ENCODE measurements at places on chromosomes 6 and 20.

DNA sequence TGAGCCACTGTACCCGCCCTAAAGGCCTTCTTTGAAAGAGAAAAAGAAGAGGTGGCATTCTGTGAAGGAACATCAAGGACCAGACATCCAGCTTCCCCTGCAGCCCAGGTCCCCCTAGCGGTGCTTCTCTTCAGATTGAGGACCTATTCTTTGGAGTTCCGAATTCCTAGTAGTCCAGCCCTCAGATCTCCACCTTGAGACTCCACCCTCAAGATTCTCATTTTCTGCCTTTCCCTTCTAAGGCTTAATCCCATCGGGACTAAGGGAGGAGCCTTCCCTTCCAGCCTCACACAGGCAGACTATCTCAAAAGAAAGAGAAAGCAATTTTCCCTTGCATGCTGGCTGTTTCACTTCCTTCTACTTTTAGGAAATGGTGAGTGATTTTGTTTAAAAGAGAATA is 32.5 kb downstream of the MUC22 start:
- no peak for DNase-seq

DNA sequence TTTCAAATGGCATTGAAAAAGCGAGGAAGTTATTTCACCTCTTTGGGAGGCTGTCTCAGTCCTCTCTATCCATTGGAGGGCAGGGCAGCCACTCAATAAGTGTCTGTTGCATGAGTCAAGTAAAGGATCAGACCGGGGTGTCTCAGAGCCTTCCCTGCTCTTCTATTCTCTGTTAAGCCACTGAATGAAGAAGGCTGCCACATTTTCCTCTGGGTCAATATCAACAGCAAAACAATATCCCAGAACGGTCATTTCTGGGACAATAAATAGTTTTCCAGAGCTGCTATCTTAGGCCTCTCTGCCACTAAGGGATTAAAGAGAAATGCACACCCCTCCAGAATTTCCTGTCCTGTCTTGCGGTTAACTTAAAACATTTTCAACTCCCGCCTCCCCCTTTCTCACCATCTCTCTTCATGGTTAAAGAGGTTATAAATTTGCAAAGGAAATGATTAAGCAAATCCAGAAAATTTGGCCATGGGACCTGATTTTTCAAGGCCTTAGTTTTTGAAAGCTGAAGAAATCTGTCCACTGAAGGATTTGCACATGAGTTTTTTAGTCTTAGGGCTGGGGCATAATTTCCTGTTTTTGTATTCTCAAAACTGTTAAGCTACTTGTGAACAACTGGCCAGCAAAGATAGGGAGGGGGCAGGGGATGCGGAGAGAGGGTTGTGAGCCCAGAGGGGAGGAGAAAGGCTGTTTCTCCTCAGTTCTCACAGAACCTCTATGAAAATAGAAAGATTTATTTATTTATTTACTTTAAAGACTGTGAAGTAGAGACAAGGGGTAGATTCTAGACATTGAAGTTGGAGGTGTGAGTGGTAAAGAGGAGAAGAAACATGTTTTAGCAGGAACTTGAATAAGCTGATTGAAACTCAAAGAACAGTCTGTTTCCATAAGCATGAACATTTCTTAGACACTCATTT is 135.7 kb downstream of the BCAS1 start:
- no peak for DNase-seq

DNA sequence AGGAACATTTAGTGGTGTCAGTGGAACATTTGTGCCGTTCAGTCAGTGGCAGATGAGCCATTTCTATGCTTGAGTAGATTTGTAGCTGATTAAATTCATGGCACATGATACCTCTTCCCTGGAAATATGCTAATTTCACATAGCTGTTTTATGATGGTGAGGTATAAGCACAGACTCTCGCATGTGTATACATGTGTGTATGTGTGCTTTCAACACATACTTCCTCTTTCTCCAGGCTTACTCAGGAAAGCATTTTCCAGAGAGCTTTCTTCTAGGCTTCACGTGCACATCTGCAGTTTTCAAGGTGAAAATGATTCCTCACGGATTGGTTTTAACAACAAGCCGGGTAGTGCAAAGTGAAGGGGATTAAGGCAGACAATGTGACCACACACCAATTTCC is 396.5 kb downstream of the HDGFL1 start:
- no peak for DNase-seq

DNA sequence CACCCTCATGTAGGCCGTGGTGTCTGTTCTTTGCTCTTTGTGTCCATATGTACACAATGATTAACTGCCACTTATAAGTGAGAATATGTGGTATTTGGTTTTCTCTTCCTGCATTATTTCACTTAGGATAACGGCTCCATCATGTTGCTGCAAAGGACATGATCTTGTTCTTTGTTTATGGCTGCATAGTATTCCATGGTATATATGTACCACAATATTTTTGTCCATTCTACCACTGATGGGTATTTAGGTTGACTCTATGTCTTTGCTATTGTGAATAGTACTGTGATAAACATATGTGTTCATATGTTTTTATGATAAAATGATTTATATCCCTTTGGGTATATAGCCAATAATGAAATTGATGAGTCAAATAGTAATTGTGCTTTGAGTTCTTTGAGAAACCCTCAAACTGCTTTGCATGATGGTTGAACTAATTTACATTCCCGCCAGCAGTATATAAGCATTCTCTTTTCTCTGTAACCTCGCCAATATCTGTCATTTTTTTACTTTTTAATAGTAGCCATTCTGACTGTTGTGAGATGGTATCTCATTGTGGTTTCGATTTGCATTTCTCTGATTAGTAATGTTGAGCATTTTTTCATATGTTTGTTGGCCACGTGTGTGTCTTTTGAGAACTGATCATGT is 174.4 kb upstream of the NT5E start:
- DNase-seq = no peak

GRCh38 chr6:142985281-142985680 is 40.3 kb upstream of the HIVEP2 start:
- DNase-seq = no peak

GRCh38 chr20:35225319-35226125 is 968 bp upstream of the MMP24 start:
- DNase-seq = no peak

GRCh38 chr6:160507420-160507819 is 156.7 kb downstream of the LPA start:
- DNase-seq = no peak

DNA sequence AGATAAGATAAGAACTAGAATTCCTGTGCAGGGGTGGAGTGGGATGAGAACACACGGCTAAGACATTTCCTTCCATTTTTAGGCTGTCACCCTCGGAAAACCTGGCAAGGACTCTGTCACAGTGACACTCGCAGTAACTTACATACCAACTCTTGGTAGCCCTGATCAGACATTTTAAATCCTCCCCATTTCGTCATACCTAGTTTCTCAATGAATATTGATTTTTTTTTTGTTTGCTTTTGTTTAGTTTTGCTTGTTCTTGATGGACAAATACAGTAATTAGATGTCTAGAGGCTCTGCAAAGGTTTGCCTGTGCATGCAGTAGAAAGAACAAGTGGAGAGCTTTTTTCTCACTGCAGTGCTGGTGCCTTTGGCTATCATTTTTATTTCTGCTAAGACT is 213.0 kb upstream of the FAM83B start:
- no peak for DNase-seq

GRCh38 chr6:46420921-46421638 is 70.2 kb downstream of the RCAN2 start:
- no peak for DNase-seq

DNA sequence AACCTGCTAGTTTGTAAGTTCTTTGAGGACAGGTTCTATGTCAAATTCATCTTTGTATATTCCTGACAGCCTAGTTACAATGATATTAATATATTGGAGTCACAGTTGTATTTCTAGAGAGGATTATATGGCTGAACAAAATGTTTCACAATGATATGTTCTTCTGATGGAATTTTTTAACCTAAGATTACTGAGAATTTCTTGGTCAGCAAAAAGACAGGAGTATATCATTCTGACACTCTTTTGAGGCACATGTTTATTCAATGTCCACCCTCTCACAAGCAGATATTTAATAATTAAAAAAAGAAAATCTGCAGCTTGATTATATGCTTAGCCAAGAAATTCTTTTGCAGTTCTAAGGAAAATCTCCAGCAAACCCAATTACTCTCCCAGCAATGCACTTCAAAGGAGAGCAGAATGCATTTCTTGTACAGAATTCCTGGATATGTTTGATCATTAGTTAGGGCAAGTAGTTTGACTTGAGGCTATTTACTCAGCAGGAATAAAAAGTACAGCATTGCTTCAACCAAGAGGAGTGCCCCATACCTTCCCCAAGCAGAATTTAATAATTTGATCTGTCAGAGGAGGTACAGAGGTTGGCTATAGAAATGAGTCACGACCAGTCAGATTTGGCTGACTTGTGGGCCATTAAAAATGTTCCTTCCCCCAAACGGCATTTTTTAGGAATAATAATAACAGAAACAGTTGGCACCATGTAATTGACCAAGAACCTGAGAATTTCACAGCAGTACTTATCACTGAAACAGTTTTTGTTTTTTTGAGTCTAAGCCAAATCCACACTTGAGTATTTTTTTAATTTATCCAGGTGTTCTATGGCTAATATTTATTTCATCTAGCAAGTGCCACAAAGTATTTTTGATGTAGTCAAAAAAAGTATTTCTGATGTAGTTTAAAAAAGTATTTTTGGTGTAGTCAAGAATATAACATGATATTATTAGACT is 508.1 kb upstream of the FLRT3 start:
- DNase-seq = no peak

DNA sequence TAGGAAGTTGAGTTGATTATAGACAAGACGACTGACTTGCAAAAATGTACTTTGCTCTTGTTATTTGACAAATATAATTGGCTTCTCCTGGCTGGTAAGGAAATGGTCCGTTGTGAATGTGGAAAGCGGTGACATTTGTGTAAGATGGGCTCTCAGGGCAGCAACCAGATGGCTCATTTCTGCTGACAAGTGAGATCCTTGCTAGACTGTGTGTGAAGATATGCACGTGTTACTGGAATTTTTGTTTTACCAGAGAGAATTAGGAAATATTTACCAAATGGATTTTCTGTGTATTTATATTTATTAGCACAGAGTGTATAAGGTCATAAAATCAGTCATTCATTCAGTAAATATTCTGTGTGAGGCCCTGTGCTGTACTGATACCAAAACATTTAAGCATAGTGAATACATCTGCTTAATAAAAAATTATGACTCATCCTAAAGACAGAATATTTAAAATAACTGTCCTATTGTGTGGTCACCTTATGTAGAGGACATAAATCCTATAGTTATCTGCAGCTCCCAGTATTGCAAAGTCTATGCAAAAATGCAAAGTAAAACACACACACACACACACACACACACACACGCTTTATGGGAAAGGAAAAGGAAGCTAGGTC is 109.9 kb upstream of the ASF1A start:
- no peak for DNase-seq

- no peak for DNase-seq
Measured at GRCh38 chr6:150640556-150641209, 41.0 kb downstream of the PLEKHG1 start.

DNA sequence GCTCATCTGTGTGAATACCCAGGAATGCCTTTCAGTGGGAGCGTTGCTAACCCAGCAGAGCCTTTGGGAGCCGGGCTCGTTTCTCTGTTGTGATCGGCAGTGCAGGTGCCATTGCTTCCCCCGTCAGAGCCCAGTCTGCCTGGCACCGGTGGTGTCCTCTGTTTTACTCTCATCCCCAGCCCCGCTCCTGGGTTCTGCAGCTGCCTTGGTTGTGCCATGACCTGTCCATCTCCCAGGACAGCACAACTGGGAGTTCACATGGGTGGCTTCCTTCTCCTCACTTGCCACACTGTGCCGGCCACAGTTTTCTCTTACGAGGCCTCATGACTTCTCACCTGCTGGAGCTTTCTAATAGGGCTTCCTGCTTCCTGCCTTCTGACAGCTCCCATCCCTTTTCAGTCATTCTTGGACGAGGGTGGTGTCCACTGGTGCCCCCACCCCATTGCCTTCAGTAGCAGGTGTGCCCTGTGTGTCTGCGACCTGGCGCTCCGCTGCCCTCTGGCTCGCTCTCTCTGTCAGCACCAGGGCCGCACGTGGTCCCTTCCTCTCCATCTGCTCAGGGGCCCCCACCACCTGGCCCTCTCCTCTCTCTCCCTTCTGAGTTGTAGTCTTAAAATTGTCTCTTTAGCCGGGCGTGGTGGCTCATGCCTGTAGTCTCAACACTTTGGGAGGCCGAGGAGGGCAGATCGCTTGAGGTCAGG is 110.9 kb downstream of the RPP40 start:
- DNase-seq = no peak

DNA sequence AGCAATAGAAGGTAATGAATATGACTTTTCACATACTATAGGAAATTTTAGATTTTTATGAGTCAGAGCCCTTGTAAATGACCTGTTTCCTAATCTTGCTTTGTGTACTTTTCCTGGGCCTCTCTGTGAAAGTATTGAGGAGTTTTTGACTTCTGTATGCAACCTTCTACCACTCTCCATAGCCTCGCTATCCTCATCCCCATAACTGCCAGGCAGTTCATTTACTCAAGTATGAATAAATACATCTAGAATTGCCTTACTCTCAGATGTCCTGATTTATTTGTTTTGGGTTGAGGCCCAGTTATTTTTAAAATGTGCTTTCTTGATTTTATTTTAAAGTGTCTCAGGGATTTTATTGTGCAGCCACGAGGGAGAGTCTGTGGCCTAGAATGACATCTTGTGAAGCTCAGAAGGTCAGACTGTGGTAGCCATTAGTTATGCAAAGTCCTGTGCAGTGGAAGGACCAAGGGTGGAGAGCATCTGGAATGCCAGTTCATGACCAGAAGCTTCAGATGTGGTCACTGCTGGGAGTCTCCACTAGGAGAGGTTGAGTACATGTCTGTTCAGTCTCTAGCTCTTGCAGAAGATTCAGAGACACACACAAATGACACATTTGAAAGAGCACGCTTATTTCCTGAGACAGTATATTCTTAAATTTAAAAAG is 346.2 kb upstream of the IMPG1 start:
- no peak for DNase-seq

GRCh38 chr20:55446301-55446700 is 559.0 kb downstream of the CBLN4 start:
- no peak for DNase-seq
